ENCODE measurements at places on chromosomes 2 and 18.

- no peak for DNase-seq
These were observed 8.0 kb downstream of the COPS9 start for GRCh38 chr2:240127911-240128607.

DNA sequence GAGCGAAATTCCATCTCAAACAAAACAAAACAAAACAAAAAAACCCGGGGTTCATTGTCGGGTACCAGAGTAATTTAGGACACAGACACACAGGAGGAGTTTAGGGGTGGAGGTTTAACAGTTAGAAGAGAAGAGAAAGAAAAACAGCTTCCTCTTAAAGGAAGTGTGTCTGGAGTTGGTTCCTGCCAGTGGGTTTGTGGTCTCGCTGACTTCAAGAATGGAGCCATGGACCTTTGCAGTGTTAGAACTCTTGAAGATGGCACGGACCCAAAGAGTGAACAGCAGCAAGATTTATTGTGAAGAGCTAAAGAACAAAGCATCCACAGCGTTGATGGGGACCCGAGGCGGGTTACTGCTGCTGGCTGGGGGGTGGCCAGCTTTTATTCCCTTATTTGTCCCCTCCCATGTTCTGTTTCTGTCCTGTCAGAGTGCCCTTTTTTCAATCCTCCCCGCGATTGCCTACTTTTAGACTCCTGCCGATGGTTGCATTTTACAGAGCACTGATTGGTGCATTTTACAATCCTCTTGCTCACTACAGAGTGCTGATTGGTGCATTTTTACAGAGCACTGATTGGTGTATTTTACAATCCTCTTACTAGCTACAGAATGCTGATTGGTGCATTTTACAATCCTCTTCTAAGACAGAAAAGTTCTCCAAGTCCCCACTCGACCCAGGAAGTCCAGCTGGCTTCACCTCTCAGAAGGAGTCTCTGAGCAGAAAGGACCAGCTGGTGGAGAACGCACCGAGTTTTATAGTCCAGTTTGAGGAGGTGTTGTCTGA, 28.7 kb upstream of the ATP8B1 start:
- no peak for DNase-seq

- no peak for DNase-seq
These were observed 45.3 kb upstream of the NARS1 start for GRCh38 chr18:57666818-57667497.

DNA sequence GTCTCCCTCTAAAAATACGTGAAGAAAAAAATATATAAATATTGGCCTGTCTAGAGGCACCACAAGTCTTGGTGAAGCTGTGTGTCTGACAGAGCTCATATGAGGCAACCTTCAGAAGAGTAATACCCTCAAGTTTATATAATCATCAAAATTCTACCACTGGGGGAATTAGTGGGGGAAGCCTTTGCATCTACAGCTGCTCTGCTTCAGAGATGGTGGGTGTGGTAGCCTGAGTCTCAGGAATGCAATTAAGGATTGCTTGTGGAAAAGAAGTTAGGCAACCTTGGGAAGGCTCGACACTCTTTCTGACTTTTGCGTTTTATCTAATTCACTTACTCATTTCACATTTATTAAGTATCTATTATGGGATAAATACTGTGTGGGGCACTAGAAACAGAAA, 17.4 kb downstream of the TPGS2 start:
- no peak for DNase-seq

DNA sequence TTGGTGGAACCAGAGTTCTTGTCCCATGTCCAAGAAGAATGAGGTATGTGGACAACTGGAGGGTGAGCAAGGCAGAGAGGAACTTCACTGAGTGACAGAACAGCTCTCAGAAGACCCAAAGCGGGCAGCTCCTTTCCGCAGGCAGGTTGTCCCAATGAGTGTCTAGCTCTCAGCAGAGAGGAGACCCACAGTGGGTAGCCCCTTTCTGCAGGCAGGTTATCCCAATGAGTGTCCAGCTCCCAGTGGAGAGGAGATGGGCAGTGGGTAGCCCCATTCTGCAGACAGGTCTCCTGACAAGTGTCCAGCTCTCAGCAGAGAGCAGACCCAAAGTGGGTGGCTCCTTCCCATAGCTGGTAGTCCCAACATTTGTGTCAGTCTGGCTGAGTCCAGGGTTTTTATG, 69.6 kb downstream of the SRBD1 start:
- DNase-seq: no peak

DNA sequence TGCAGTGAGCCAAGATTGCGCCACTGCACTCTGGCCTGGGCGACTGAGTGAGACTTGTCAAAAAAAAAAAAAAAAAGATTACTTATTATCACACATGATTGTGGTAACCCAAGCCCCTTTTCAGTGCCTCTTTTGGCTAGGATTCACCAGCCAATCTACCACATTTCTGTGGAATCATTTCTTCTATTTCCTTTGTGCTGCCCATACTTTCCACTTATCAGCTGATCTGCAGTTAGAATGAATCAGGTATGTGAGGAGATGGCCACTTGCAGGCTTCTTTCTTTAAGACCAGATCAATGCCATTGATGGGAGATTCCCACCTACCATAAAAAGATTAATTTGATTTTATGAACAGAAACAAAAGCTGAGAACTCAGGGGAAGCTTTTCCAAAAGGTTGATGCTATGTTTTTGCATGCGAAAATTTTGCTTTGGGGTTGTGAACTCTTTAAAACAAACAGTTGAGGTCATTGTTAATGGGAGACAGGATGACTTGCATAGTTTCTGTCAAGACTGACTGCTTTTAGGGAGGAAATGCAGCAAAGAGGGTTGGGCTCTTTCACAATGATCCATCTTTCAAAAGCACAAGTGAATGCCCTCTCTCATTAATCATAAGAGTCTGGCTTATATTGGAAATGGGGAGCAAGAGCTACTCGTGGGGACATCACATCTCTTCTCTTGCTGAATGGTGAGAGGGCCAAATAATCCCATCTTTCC, 66.9 kb upstream of the CYP26B1 start:
- DNase-seq: no peak

- DNase-seq: no peak
These were observed 505.7 kb upstream of the LRATD1 start for GRCh38 chr2:14126846-14127245.

- DNase-seq: no peak
These were observed 78.0 kb upstream of the CTLA4 start for GRCh38 chr2:203789618-203790017.

DNA sequence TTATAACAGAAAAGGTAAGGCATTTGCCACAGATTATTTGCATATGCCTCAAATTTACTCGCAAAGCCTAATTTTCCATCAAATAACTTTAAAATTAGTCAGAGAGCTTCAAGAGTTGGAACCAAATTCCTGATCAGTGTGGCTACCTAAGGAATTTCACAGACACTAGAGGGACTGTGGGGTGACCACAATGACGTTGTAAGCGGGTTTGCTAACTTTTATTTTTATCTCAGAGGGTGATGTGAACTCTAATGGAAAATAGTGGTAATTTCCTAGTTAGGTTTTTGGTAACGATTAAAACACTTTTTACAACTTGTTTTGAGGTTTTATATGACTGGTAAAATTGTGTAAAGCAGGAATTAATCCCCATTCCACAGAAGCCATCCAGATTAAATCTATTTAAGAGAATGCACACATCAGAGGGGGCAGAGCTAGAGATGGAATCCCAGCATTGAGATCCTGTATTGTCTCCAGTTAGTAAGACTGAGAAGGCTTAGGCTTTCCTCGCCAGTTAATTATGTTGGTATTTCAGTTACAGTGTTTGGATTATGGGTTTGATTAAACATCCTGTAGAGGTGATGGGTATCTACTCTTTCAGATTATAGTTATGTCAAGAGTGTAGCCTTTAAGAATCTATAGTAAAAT, 129.0 kb downstream of the GPD2 start:
- no peak for DNase-seq
